Activated CD4-positive, alpha-beta memory T cell treated with anti-CD3 and anti-CD28 coated beads, Interleukin-2, amount 10 ng/mL, durations not matched to agents 7 days and 5 days (primary cell): ENCODE measurements at places on chromosomes 5 and 9. TPM values are rescaled to one million over a fixed set of nuclear protein-coding genes. Genes with fewer than 3 reads are reported as not detected.

The OTP gene
- total RNA-seq = not detected

The OR1J2 gene
- not detected for total RNA-seq

The ANGPTL2 gene
- not detected for total RNA-seq

The TSSK1B gene
- total RNA-seq = not detected

The WDR38 gene
- not detected for total RNA-seq

The EGFLAM gene
- not detected for total RNA-seq

The SIT1 gene
- 214 TPM for total RNA-seq

The JAKMIP2 gene
- 1.3 TPM for total RNA-seq

The MELK gene
- 58.8 TPM for total RNA-seq

The KLF9 gene
- 19.6 TPM for total RNA-seq

The FOXD4L4 gene
- total RNA-seq = 0.13 TPM

The NPR3 gene
- not detected for total RNA-seq

The LCN1 gene
- total RNA-seq = not detected

The MLANA gene
- not detected for total RNA-seq

The CRHBP gene
- 0.10 TPM for total RNA-seq

The ROPN1L gene
- total RNA-seq = 5.5 TPM

The ARHGEF37 gene
- total RNA-seq = 1.1 TPM

The IRX1 gene
- total RNA-seq = not detected

The SNCAIP gene
- total RNA-seq = not detected

The SPINK1 gene
- not detected for total RNA-seq

The ADGRD2 gene
- total RNA-seq = not detected

The PCDHGB2 gene
- 0.18 TPM for total RNA-seq

The F2RL2 gene
- total RNA-seq = not detected

The TRAF2 gene
- 43.6 TPM for total RNA-seq

The GARIN3 gene
- total RNA-seq = 0.13 TPM

The GNA14 gene
- total RNA-seq = not detected

The PRRC2B gene
- total RNA-seq = 190 TPM

The CCNJL gene
- total RNA-seq = not detected

The GPR151 gene
- not detected for total RNA-seq

The PCDHGB4 gene
- total RNA-seq = not detected

The FGFR4 gene
- total RNA-seq = 0.53 TPM

The IFNA16 gene
- not detected for total RNA-seq

The CCNI2 gene
- 6.7 TPM for total RNA-seq

The FAM200C gene
- total RNA-seq = 0.95 TPM

The ST8SIA4 gene
- total RNA-seq = 69.4 TPM

The PCDHGB6 gene
- total RNA-seq = not detected

The ZMYND19 gene
- total RNA-seq = 24.0 TPM

The SLC25A48 gene
- total RNA-seq = not detected
